ENCODE measurements at places on chromosomes 7 and 10.

- DNase-seq, result no peak
Observed at GRCh38 chr10:59079386-59080226, 96.8 kb upstream of the PHYHIPL start.

DNA sequence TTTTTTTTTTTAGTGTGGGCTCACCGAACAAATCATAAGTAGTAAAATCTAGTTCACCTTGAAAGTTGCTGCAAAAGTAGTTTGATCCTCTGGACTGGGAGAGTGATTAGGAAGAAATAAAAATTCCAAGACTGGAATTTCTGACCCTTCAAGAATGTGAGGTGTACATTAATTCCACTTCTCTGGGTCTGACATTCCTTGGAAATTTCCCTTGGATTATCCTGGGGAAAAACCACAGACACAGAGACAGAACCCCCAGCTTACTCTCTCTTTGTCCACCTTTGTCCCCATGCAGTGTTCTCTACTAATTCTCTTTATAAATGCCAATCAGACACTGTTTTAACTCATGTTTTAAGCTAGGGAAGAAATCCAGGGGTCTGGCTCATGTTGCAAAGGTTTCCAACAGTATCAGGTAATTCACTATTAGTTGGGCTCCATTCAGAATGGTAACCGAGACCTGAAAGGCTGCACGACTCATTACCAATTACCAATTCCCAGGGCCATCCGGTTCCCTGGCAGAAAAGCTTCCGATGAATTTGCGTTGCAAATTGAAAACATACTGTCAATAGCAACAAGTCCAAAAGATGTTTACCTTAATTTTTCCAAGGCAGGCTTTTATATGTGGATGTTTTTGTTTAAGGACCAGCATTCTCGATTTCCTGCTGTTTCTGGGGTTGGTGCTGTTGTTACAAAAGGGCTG, 86.3 kb downstream of the BAMBI start:
- no peak for DNase-seq

DNA sequence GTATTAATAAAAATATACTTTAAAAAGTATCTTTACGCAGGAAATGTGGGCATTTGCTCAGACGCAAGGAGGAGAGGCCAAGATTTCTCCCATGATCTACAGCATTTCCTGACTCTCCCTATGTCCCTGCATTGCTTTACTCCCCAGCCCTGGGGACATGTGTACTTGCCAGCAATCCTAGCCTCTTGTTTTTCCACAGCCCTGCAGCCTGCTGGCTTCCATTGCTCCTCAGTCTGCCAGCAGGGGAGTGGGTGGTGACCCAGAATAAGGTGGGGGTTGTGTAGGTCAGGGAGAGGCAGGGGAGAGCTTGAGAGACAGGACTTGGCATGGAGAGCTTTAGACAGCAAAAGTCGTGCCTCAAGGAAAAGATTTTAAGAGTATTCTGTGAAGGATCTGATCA, 307.7 kb downstream of the CDK14 start:
- no peak for DNase-seq

- no peak for DNase-seq
Observed at GRCh38 chr7:11464624-11465023, 367.4 kb downstream of the THSD7A start.

DNA sequence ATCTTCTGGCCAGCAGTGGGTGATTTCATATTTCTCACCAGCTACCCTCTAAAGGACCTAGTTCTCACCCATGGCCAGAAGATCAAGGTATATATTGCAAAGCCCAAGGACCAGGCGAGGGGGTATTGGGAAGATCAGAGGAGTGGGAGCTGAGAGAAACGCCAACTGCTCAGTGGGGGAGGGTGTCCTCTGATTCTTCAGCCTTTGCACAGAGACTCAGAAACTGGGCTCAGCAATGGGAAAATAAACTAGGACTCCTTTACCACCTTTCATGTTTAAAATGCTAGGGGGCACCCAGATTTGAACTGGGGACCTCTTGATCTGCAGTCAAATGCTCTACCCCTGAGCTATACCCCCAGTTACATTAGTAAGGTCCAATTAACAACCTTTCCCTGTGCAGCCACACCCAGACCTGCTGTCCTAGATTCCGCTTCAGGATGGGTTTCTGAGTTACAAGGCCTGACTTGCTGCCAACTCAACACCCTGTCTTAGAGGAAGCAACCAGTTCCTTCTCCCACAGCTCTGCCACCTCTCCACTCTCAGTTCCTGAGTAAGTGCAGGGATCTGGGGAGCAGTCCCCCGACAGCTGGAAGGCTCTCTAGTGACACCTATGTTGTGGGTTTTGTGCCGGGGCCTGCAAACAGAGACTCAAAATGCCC, 93.5 kb downstream of the ZNF783 start:
- no peak for DNase-seq

DNA sequence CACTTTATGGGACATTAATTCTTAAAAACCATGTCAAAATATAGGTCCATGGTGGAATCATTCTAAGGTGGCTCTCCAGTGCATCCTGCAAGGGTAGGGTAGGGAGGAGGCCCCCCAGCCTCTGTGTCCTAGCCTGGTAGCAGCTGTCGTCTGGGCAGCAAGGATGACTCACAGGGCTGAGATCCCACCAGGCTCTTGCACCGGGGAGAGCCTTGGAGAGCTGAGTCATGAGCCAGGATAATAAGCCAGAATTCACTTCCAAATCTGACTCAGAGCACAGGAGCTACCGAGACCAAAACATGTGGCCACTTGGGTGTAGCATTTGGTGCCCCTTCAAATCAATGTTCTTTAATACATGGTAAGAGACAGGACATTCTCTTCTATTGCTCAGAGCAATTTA, 298.5 kb downstream of the NEBL start:
- no peak for DNase-seq

DNA sequence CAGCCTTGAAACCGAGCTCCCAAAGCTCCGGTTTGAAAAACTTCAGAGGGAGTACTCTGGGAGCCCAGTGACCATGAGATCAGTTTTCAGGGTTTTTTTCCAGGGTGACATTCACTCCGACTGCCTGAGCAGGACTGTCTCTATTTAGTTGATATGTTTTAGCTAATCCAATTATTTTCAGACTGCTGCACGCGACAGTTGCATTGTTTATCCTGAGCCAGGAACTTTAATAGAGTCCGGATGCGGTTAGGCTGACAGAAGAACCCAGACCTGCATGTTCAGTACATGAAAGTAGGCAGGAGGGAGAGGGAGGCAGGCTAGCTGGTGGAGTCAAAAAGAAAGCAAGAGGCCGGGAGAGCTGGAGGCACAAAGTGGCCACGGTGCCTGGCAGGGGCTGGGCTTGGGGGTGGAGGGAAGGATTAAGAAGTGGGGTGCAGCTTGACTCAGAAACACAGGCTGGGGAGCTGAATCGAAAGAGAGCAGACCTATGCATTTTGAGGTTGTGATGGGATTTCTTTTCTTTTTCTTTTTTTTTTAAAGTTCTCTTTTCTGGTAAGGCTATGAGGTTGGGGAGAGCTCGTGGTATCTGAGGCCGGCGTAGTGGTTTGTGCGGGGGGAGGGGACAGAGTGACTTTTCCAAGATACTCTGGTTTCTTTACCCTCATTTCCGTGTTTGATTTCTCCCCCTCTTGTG, 5.7 kb downstream of the GATA3 start:
- peak; percentile 39 for DNase-seq

DNA sequence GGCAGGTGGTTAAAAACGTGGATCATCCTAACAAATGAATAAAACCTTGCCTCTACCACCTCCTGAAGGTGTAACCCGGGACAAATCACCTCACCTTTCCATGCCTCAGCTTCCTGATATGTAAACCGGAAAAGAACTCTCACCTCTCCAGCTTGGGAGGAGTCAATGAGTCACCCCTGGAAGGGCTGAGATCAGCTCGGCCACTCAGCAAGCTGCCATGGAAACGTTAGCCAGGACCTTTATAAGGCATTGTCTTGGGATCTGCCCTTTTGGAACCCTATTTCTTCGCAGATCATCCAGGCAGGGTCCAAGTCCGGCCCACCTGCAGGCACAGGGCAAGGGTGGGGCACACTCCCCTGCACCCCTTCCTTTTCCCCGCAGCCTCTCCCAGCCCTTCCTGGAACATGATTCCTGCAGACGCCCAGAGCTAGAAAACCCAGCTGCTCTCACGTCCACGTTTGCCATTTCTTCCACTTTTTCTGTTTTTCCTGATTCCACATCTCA, 81.6 kb upstream of the PFKP start:
- no peak for DNase-seq

DNA sequence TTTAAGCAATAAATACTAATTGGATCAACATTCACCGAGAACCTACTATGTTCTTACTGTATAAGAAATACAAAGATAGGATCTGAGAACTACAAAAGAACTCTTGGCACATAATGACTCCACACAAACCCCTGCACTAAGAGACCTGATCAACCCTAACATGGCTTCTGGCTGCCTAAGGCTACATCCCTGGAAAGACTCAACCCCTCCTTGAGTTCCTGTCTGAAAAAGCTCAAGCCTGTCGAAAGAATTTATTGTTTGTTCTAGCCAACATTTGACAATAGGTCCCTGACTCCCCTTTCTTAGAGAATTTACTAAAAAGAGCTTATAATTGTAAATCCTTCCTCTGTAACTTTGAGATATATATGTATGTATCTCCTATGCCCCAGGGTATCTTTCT, 125.3 kb upstream of the SGCE start:
- no peak for DNase-seq

- DNase-seq, result no peak
Observed at GRCh38 chr7:89023877-89024276, 228.3 kb upstream of the TEX47 start.

GRCh38 chr10:71038091-71038633, 149.8 kb upstream of the PCBD1 start:
- DNase-seq, result no peak

GRCh38 chr10:103752680-103753248, 102.6 kb downstream of the SH3PXD2A start:
- DNase-seq, result peak; percentile 28

DNA sequence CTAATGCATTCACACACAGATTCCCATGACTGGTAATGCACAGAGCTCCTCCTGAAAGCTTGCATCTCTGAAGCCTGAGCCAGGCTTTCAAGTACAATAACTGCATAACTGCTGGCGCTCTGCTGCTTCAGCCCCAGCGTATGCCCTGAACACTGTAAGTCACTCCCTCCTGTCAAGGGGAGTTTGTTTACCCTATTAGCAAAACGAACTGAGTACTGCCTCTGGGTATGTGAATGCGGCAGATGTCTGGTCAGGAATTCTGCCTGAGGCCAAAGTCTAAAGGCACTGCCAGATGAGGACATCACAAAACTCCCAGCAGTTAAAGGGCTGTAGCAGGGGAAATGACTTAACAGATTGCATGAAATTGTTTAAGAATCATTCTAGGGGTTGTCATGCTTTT, 97.7 kb downstream of the NRCAM start:
- no peak for DNase-seq

DNA sequence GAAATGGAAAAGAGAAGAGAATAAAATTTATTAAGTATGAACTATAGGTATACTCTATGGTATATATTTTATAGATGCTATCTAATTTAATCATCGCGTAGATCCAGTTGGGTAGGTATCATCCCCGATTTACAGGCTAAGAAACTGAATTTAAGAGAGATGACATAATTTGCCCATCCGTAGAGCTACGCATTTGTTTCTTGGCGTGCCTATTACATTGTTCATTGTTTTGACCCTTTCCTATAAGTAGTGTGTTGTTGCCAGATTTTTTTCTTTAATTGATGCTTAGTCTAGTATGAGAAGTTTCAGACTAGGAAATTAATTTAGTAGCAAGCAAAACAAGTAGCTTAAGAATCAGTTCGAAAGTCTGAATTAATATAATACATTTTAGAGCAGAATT, 205.7 kb upstream of the NPSR1 start:
- DNase-seq, result no peak

DNA sequence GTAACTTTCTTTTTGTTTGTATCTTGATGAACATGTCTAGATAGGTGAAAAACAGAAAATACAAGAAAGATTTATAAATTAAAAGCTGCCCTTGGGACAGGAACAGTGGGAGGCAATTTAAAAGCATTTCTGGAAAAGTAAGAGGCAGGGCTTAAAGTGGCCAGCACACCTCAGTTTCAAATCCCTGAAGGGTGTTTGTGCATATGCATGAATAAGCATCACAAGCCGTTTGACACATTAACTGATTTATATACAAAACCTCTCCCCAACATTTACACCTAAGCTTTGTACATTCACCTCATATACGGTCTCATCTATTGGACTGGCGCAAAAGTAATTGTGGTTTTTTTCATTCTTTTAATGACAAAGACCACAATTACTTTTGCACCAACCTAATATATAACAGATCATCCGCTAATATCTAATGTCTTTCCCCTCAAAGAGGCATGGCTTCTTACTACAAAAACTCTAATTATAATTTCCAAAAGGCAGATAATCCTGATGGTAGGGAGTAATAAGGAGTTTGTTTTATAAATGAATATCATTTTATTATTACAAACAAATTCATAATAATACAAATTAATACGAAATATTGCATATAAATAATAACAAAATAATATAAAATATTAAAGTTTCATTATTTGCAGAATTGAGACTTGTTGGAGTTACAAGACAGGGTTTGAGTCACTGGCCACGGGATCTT, 48.3 kb downstream of the LRGUK start:
- no peak for DNase-seq

DNA sequence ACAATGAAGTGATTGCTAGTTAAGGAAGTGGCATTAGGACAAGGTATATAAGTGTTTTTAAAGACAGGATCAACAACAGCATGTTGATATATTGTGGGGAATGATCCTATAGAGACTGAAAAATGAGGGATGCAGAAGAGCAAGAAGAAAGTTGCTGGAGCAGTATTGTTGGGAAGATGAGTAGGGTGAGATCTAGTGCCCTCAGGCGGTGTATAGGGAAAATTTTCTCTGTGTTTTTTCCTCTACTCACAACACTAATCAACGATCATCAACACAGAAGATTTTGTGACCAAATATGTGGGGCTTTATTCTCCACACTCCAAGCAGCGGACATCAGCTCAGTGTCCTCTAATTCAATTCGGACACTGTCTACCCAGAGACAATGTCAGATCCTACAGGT, 9.6 kb upstream of the PTTG1IP2 start:
- DNase-seq, result no peak

GRCh38 chr10:30284865-30285594, 64.0 kb downstream of the MTPAP start:
- no peak for DNase-seq

GRCh38 chr10:124210263-124210662, 116.9 kb upstream of the CHST15 start:
- DNase-seq, result no peak

GRCh38 chr7:105205592-105206237, 183.0 kb downstream of the SRPK2 start:
- DNase-seq, result no peak

- DNase-seq, result no peak
Observed at GRCh38 chr7:111770116-111770515, 207.8 kb upstream of the IMMP2L start.

GRCh38 chr7:2032876-2033407, 199.8 kb downstream of the MAD1L1 start:
- DNase-seq, result no peak

- no peak for DNase-seq
Observed at GRCh38 chr10:114157912-114158311, 16.1 kb downstream of the CCDC186 start.
